ENCODE measurements at places on chromosomes 11 and 22.
A peak's percentile ranks its signal among the peaks of the same experiment; 100 is the strongest.

DNA sequence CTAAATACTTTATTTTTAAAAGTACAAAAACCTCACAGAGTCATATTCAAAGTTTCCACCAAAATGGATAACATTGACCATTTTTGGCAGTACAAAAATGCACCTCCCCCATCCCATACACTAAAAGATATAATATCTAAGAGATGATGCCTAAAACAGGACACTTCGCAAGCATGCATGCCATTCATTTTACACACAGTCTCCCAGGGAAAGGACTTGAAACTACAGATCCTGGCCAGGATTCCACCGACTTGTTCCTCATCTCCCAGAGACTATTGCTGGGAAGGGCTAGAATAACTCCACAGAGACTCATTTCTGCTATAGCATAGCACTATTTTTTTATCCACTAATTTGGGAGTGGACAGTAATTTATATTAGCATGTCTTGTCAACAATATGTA lies 81.7 kb downstream of the MTNR1B start:
- DNase-seq = no peak

GRCh38 chr22:30523646-30524489 lies 18.4 kb upstream of the SEC14L4 start:
- DNase-seq = no peak

DNA sequence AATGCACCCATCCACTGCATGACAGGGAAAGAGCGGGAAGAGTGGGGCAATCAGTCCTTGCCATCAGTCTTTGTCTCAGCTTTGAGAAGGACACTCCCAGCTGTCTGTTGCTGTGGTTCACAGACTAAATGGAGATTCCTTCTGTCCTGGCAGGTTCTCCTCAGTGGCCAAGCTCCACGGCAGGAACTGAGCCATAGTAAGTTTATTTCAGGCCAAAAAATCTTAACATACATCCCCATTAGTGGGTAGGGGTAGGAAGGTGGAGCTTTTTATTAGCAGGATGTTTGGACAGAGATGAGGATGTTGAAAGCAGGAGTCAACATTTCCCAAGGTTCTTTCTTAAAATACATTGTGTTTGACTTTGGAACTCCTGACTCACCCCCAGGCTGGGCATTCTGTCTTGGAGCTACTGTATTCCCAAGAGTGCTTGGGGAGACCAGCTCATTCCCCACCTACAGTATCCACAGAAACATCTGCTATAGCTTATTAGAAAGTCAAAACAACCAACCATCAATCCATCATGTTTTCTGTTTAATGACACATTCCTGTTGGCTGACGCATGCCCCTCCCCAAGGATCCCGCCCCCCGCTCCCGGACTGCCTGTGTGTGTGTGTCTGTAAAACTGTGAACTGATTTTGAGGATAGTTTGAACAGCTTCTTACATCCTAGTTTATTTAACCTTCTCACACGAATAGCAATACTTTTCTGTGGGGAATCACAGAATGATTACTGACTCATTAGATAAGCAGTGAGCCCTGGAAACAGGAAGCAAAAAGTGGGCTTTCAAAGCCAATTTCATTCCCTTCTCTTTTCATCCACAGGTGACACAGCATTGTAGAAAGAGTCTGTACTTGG lies 109.5 kb downstream of the CCDC81 start:
- no peak for DNase-seq

DNA sequence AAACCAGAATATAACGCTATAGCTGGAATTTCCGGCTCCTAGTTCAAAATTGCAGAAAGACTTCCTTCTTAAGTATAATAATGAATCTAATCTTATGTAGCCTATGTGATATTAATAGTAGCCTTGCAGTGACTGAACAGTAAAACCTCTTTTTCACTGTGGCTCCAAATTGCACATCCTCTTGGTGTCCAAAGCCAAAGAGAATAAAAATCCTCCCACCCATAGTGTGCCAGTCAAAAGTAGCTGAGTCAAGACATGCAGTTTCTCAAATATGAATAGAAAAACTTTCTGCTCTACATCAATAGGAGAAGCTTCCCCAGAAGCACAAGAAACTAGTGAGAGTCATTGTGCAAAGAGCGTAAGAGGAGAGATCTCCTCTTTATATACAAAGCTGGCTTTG lies 76.0 kb upstream of the PICALM start:
- DNase-seq = no peak

DNA sequence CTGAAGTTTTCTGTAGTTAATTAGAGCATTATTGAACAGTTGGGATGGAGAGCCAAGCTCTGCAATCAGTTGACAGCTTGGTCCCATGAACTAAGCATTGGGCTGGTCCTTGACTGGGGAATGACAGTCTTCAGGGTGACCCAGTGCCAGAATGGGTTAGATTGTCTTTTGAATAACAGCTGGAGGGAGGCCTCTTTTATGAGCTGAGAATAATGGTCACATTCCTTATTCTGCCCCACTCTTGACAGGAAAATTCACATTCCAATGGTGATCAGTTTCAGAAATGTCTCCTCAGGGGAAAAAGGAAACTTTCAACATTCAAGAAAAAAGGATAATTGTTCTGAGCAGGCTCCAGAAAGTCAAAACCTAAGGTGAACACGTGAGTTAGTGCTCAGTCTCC lies 113.9 kb downstream of the KIRREL3 start:
- no peak for DNase-seq

- no peak for DNase-seq
Observed at GRCh38 chr11:113814181-113814580, 34.6 kb downstream of the CLDN25 start.

- no peak for DNase-seq
Observed at GRCh38 chr11:69310934-69311766, 17.2 kb downstream of the MYEOV start.

GRCh38 chr22:22930222-22930497 lies 42.5 kb downstream of the IGLL5 start:
- DNase-seq = no peak

DNA sequence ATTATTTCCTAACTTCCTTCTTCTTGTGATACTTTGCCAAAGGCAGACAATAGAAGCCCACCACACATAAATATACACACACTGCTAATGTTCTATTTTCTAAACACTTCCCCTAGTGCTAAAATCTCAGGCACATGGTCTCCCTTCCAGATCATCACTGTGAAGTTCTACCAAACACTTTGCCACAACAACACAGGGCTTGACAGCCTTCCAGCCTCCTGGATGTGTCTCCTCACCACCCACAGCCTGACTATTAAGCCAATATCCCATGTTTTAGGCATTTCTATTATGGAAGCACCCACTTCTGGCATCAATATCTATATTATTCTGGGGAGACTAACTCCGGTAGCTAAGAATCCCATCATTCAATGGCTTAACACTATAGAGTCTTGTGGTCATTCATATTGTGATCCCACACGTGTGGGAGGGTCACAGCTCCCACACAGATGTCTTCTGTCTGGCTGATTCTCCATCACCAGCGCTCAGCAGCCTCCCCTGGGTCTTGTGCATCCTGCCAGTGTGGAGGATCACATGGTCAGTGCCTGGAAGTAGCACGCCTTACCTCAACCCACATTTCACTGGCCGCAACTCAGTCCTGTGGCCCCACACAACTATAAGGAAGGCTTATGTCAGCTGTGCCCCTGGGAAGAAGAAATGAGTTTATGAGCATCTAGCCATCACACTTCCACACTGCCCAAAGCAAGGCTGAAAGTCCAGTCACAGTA lies 29.0 kb downstream of the SPATA19 start:
- no peak for DNase-seq

DNA sequence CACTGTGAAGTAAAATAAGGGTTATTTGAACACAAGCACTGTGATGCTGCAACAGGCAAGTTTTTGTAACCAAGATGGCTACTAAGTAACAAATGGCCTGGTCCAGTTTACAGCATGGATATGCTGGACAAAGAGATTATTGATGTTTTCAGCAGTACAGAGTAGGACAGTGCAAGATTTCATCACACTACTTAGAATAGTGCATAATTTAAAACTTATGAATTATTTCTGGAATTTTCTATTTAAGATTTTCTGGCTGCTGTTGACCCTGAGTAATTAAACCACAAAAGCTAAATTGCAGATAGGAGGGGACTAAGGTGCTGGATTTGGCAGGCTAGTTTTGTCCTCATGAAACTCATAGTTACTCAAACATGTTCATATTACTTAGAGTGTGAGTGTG lies 33.1 kb downstream of the CEP295 start:
- no peak for DNase-seq

- DNase-seq = no peak
Observed at GRCh38 chr11:19789835-19790710, 77.4 kb downstream of the NAV2 start.

DNA sequence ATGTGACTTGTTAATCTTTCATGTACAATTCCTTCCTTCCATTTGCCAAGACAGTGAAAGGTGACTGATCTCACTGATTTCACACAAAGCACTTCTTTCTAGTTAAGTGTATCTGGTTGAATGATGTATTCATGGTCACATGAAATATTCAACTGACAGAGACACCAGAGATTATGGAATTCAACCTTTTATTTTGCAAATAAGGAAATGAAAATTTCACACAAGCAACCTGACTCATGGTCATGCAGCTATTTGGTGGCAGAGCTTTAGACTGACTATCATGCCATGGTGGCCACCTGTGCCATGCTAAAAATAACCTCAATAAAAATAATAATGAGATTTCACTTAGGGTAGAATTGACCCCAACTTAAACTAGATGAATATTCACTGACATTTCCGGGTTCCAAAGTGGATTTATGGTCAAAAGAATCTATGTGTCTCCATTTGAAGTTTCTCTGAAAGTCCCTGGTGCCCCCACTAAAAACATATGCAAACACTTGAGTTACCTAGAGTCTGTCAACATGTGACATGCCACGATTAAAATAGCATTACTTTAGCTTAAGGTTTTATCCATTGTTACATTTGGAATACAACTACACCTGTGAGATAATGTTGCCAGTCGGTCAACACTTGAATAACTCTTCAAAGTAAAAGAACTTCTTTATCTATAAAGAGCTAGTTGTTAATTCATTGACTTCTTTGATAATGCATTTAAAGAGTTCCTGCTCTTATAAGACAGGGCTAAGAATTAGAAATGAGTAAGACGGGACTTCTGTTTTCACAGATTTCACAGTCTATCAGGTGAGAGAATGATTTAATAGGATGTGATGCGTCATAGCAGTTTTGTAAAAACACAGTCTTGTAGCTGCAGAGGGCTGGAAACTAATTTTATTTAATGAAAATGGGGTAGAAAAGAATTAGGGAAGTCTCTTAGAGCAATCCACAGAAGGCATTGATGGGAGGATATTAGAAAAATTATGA lies 94.6 kb upstream of the OR9G4 start:
- DNase-seq = no peak

DNA sequence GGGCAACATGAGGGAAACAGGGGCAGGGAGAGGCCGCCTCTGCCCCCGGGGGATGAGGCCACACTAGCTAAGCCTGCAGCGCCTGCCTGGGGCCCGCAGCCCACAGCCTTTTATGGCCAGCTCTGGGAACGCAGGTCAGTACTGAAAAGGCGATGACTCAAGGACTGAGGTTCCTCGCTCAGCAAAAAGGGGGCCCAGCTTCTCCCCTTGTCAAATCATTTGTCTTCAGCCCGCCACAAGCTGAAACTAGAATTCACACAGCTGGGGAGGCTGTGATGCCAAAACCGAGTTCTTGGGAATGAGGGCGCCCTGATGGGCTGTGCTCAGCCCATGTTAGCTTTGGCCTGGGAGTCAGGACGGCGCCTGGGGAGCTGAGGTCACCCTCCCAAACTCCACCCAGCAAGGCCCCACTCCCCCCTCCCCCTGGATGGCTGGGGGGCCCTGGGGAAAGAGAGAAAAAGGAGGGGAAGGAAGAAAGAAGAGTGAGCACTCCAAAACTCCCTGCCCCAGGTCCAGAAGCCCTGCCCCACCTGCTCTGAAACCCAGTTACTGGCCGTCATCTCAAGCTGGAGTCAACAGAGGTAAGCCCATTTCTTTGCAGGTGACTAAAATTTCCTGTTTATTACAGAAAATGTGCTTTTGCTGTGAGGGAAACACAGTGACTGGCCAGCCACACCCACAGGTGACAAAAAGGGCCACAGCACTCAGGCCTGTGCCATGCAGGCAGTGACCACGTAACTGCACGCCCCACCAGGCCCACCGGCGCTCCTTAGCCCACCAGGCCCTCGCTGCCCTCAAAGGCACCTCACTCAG lies 13.7 kb downstream of the EHD1 start:
- DNase-seq = no peak

DNA sequence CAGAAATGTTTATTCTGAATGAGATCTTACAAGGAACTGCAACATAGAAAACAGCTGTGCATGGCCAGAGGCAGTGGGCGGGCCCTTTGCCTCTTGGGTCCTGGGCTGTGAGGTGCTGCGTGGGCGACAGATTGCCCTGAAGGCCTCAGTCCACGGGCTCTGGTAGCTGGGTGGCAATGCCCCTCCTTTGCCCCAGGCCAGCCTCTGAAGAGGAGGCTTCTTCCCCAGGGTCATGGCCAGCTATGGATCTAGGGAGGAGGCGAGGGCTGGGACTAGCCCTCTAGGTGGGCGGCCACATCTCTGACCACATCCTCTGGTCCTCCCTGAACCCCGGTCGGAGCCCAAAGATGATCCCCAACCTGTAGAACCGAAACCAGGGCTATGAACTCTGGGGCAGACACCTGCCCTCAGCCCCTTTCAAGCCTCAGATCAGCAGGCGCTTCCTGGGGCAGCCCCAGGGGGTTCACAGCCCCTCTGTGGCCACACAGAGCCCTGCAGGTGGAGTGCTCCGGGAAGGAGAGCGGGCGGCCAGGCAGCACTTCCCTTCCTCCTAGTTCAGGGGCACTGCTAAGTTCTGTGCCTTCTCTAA lies 6.6 kb upstream of the CDC42BPG start:
- DNase-seq = no peak

- DNase-seq = no peak
Observed at GRCh38 chr11:13440100-13440855, 22.7 kb downstream of the BTBD10 start.

- no peak for DNase-seq
Observed at GRCh38 chr11:129652835-129653234, 162.8 kb upstream of the TMEM45B start.

DNA sequence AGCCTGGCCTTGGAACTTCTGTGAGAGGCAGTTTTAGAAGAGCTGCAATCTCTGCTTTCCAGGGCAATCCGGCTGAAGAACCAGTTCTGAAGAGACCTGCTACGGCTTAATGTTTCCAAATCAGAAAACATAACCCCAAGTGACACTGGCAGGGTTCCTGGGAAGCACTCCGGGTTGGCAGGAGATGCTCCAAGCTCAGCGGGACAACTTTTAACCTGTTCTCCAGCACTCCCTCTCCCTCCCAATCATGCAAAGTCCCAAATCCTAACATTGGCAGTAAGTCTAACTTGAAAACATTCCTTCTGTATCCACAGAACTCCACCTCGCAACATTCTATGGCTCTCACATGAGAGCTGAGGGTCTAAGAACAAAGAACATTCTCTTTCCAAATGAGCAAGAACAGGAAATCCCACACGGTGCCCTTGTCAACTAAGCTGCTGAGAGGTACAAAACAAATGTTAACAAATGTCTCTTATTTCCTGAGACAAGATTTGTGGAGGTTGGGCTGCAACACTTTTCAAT lies 48.5 kb upstream of the MN1 start:
- DNase-seq = no peak

GRCh38 chr11:57460022-57460757 lies at the start of gene RTN4RL2:
RTN4RL2 (plus strand) TSS chr11:57460528; CDS start chr11:57460866, 338 bp downstream.
- peak; percentile 12 for DNase-seq

Measured in activated CD4-positive, alpha-beta T cell treated with anti-CD3 and anti-CD28 coated beads, Interleukin-2, amount 50 U/mL, for 1 hour (primary cell).